Activated gamma-delta T cell treated with Interleukin-2 at 50 U/mL for 16 hours (primary cell): ENCODE measurements at places on chromosomes 7 and 10.

- no peak for DNase-seq
Observed at GRCh38 chr7:87552351-87552900, 48.3 kb downstream of the ABCB1 start.

- DNase-seq: no peak
Observed at GRCh38 chr10:23379686-23380085, 35.1 kb upstream of the C10orf67 start.

DNA sequence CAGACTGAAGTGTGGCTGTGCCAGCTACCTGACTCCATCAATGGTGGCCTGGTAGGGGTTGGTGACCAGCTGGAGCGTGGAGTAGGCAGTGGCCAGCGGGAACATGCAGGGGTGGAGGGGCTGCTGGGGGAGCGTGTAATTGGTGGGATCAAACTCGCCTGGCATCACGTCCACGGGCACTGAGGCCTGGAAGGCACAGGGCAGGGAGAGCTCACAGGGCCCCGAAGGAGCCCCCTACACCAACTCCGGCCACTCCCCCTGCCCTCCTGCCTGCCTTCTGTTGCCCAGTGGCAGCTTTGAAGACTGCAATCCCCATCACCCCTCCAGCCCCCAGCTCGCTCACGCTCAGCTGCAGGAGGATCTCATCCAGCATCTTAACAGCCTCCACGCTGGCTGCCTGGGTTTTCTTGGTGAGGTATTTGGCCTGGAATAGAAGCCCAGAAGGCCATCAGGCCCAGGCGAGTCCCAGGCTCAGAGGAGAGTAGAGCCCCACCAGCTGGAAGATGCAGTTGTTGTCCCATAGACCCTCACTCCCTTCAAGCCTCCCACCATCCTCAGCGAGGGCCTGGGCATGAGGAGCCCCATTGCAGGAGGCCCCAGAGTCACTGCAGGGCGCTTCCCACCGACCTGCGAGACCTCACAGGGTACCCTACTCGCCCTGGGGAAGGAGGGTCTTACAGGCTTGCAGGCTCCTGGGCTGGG lies 7.1 kb downstream of the POLD2 start:
- DNase-seq: no peak

DNA sequence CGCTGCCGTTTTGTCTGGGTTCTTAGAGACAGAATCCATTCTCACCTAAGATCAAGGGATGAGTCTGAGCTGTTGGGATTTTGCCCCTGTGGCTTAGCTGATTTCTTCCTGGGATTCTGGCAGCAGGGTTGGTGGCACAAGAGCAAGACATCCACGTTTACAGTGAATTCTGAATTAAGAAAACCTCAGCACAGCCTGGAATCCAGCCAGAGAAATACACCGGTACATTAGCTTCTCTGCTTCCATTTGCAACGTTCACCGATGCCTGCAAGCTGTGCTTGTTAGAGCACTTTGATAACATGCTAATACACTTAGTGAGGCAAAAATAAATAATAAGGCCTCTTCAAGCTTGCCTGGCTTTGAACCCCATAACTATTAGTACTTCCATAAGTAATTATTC lies 569.8 kb downstream of the CALN1 start:
- DNase-seq: no peak

DNA sequence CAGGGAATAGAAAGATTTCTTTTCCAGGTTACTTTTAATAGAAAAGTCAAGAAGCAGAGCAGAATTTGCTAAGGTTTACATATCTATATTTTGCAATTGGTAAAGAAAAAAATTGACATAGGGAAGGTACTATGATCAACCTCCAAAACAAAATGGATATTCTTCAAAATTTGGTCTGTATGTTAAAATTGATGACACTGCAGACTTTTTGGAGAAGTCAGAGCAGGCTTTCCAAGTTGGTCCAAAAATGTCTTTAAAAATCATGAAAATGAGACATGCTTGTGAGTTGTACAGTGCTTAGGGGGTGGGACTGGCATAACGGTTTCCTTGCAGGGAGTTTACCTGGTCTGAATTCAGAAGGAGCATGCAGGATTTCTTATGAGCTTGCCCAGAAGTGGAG lies 77.0 kb downstream of the TFPI2 start:
- no peak for DNase-seq

- no peak for DNase-seq
Observed at GRCh38 chr10:66760941-66761340, 164.9 kb upstream of the LRRTM3 start.

GRCh38 chr10:71395621-71396020 lies 1.1 kb upstream of the CDH23 start:
- DNase-seq: no peak

- DNase-seq: no peak
Observed at GRCh38 chr7:116842371-116842770, 20.0 kb upstream of the CAPZA2 start.

GRCh38 chr10:34773636-34774630 lies 41.2 kb downstream of the PARD3 start:
- no peak for DNase-seq

DNA sequence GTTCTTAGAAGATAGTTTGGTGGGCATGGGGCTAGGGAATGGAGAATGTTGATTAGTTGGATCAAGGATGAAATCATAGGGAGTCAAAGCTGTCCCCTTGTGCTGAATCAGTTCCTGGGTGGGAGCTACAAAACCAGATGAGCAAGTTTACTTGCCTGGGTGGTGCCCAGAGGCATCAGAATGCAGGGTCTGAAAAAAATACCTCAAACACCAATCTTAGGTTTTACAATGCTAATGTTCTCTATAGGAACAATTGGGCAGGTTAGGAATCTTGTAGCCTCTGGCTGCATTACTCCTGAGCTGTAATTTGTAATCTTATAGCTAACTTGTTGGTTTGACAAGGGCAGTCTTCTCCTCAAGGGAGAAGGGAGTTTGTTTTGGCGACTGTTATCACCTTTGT lies 34.4 kb downstream of the LHFPL3 start:
- DNase-seq: no peak

GRCh38 chr7:1312136-1313070 lies 79.7 kb downstream of the UNCX start:
- no peak for DNase-seq

- no peak for DNase-seq
Observed at GRCh38 chr10:5668429-5668828, 2.0 kb upstream of the ASB13 start.

GRCh38 chr10:133557381-133557780 lies 8.0 kb downstream of the SYCE1 start:
- DNase-seq: no peak

- no peak for DNase-seq
Observed at GRCh38 chr10:49049660-49050059, 65.7 kb downstream of the VSTM4 start.

GRCh38 chr7:66837661-66838060 lies 83.4 kb upstream of the TMEM248 start:
- DNase-seq: no peak

- no peak for DNase-seq
Observed at GRCh38 chr10:73872190-73872710, 2.1 kb downstream of the CAMK2G start.

DNA sequence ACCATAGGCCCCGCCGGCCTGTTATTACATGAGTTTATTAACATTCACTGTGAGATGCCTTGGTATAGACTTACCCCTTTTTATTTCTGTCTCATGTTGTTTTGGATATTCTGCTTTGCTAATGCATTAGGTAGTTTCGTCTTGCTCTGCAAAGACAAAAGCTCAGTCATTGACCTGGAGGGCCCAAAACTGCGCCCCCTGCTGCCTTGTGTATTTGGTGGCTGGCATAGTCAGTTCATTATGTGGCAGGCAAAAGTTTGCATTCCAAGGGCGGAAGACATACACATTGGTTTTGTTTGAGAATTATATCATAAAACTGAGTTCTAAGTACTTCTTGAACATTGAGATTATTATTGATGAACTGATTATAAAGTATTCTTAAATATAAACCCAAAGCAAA lies 372.5 kb downstream of the SDK1 start:
- peak; percentile 33 for DNase-seq

- DNase-seq: no peak
Observed at GRCh38 chr7:158257516-158258410, 329.9 kb downstream of the PTPRN2 start.

DNA sequence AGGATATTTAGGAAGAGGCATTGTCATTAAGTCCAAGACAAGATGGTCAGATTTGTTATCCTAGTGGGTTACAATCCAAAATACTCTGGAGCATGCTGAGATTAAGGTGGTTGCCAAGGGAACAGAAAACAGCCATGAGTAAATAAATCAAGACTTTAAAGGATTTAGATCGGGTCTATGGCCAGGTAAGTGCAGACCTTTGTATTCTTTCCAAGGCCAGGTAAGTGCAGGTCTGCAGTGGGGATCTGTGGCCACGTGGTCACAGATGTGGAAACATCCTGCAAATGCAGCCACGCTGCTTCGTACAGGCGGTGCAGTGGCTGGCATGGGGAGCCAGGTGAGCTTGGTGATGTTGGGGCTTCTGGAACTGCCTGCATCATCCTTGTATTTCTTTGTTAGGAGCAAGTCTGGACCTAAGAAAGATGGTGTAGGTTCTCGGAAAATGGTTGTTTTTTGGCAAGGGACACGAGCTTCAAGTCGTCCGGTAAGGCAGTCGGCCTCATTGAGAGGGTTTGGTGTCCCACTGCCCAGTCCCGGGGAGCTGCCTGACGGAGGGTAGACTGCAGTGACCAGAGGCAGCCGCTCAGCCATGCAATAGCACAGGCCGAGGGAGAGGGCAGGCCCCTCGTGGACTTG lies 21.8 kb downstream of the ZNF775 start:
- DNase-seq: no peak

DNA sequence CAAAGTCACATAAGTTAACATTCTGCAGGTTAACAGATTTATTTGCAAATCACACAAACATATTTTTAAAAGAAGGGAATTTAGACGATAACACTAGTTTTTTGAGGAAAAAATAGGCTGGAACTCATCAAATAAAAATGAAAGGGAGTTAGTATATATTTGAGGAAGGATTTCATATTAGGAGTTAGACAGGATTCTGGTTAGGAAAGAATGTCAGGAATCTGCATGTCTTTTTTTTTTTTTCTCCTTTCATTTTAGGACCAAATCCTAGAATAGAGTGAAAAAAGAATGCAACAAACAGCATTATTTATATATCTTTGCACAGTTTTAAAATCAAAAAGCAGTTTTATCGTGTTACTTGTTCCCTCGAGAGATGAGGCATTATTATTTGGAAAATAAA lies 8.9 kb upstream of the TRDMT1 start:
- no peak for DNase-seq

- no peak for DNase-seq
Observed at GRCh38 chr10:129617768-129618167, 150.7 kb downstream of the MGMT start.

- no peak for DNase-seq
Observed at GRCh38 chr10:127535802-127536515, 13.2 kb upstream of the NPS start.

GRCh38 chr7:27895551-27895950 lies 155.6 kb downstream of the TAX1BP1 start:
- no peak for DNase-seq

GRCh38 chr7:127813991-127814541 lies 162.1 kb downstream of the SND1 start:
- DNase-seq: no peak

DNA sequence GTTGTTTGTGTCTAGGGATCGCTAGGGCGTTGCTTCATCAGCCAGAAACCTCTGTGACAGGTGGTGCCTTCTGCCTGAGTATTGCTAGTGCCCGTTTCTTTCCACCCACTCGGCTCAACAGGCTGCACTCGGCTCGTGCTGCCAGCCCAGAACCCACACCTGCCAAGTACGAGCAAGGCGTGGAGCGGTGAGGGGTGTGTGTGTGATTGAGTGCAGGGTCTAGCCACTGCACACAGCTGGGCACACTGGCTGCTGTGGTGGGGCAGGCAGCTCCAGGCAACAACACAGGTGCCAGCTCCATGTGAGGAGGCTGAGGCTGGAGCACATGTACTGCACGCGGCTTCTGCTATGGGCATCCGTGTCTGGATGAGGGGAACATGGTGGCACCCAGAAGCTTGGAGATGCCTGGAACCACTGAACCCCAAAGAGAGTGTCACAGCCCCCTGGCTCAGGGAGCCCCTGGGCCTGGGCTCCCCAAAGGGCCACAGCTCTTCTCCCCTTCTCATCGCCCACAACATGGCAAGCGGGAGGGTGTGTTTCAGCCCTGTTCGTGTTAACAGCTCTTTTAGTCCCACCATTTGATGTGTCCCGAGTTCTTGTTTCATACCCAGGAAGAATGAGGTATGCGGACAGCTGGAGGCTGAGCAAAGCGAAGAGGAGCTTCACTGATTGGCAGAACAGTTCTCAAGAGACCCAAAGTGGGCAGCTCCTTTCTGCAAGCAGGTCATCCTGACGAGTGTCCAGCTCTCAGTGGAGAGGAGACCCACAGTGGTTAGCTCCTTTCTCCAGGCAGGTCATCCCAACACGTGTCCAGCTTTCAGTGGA lies 78.1 kb downstream of the HDAC9 start:
- no peak for DNase-seq

DNA sequence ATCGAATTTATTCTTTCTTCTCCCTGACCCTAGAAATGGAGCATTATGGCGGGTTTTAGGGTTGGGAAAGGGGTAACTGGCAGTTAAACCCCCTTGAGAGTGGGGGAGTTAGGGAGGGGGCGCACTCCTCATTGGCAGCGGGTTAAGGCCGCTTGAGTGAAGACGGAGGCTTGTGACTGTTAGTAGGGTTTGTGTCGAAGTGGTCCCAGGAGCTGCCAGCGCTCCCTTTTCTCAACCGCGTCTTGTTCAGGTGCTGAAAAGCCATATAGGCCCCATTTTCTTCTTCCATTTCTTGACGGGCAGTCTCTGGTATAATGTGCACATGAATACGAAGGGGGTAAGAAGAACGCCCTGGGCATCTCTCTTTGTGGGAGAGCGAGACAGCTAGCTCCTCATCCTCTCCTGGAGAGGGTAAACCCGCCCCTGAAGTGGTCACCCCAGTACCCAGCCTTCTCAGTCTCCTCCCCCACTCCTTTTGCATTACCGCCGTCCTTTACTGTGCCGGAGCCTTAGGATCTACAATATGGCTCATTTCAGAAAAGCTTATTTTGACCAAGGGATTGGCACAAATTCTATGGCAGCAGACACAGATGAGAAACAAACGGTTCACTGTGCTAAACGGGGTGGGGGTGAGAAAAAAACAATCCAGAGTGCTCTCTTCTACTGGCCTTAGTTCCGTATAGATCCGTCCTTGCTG lies 836 bp downstream of the KMT2E start:
- peak; percentile 49 for DNase-seq

DNA sequence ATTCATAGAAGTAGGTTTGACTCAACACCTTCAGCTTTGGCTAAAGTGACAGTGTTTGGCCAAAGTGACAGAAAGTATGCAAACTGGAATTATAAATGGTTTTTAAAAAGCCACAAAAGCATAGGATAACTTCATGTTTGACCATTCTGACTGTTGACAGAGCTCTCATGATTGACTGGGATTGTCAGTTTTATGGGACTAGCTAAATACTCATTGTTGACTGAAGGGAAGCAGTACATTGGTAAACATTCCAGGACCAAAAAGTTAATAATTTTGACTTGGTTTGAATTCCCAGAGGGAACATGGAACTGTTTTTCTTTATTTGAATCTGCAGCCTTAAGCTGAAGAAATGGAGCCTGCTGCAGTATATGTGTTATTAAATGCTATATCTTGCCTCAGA lies 84.6 kb upstream of the STEAP4 start:
- DNase-seq: no peak

GRCh38 chr7:68969571-68969970 lies 628.7 kb upstream of the AUTS2 start:
- DNase-seq: no peak
